Stimulated activated CD8-positive, alpha-beta memory T cell treated with anti-CD3 and anti-CD28 coated beads, Interleukin-7, amount 100 ng/mL, for 1 hour (primary cell): ENCODE measurements at places on chromosomes 2 and 18.

- no peak for DNase-seq
Measured at GRCh38 chr18:62258093-62258492, 67.0 kb upstream of the TNFRSF11A start.

GRCh38 chr2:214960677-214961076 is 151.2 kb upstream of the BARD1 start:
- no peak for DNase-seq

GRCh38 chr18:44730803-44731529 is 50.3 kb downstream of the SETBP1 start:
- DNase-seq, result no peak

GRCh38 chr18:68714366-68714711 is 569 bp downstream of the TMX3 start:
- DNase-seq, result no peak

- DNase-seq, result no peak
Measured at GRCh38 chr2:236600158-236600557, 30.5 kb downstream of the ACKR3 start.

DNA sequence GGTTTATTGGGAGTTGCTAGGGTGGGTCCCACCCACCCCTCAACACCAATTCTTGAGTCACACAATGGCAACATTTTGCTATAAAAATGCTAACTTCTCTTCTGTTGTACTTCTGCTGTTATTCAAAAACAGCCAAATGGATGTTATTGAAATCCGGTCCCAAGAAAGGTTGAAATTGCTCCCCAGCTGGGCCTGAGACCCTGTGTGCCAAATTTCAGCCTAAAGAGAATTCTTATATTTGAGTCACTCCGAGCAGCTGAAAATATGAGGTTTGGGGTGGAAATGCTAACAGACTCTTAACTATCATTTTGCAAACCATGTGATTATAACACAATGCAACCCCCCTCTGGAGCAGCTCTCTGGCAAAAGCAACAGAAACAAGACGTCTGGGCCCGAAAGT is 27.0 kb upstream of the ACVR1 start:
- DNase-seq, result no peak

DNA sequence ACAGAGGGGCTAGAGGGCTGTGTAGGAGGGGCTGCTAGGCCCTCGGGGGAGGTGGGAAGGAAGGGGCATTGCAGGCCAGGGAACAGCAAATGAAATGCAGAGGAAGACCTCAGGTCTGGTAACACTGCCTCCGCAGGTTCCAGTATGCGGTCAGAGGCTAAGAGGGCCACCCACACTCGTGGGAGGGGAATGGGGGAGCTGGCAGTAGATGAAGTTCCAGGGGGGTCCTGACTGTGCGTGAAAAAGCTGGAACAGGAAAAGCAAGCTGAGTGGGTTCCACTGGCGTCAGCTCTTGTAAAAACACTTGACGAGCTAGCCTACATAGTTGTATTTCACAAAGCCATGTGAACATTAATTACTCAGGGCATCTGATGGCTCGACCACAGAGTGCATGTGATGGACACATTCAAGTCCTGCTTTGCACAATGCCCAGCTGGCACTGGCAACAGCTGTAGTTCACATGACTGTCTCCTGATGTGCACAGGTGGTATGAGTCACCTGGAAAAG is 29.0 kb upstream of the PTPN4 start:
- DNase-seq, result no peak

DNA sequence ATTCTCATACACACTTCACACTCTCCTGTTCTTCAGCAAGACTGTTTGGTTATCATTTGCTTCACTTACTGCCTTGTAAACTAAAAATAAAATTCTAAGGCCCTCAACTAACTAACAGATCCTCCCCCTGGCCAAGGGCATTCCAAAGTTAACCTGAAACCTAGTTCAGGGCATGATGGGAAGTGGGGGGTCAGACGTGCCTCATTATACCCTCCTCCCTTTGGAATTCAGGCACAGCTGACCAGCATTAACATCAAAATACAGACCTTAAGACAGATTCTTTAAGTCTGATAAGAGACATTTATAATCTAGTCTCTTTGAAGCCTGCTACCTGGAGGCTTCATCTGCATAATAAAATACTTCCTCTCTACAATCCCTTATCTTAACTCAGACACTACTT is 221.0 kb downstream of the NOL4 start:
- no peak for DNase-seq

GRCh38 chr2:59744436-59744835 is 809.0 kb downstream of the BCL11A start:
- no peak for DNase-seq

- DNase-seq, result no peak
Measured at GRCh38 chr2:195642027-195642678, 14.9 kb upstream of the SLC39A10 start.

DNA sequence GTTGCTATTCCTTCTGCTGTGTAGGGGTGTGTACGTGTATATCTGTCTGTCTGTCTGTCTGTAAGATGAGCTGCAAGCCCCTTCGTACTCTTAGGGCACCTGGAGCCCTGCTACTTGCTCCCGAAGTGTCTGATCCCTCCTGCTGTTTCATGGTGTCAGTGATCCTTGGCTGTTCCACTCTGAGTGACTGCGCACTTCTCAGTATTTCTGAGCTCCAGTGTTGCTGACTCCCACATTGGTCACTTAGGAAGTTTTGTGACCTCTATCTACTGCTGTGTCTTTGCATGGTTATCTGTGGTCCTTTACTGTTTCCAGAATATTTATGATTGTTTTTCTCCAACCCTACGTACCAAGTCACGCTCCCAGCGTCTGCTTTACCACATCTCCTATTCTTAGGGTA is 16.2 kb downstream of the SEMA4F start:
- no peak for DNase-seq

DNA sequence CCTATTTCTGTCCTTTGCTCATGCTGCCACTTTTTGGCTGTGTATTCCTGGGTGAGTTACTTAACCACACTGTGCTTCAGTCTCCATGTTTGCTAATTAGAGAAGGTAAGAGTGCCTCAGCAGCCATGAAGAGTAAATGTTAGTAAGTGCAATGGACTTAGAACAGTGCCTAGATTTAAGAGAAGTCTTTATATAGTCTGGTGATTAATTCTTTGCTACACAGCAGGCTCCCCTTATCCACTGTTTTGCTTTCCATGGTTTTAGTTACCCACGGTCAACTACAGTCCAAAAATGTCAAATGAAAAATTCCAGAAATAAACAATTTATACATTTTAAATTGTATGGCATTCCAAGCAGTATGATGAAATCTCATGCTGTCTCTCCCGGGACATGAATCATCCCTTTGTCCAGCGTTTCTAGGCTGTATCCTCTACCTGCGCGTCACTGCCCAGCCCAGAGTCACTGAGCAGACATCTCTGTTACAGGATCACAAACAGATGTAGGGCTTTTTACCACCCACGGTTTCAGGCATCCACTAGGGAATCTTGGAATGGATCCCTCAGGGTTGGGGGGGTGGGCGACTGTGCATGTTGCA is 91.0 kb downstream of the CTIF start:
- no peak for DNase-seq

DNA sequence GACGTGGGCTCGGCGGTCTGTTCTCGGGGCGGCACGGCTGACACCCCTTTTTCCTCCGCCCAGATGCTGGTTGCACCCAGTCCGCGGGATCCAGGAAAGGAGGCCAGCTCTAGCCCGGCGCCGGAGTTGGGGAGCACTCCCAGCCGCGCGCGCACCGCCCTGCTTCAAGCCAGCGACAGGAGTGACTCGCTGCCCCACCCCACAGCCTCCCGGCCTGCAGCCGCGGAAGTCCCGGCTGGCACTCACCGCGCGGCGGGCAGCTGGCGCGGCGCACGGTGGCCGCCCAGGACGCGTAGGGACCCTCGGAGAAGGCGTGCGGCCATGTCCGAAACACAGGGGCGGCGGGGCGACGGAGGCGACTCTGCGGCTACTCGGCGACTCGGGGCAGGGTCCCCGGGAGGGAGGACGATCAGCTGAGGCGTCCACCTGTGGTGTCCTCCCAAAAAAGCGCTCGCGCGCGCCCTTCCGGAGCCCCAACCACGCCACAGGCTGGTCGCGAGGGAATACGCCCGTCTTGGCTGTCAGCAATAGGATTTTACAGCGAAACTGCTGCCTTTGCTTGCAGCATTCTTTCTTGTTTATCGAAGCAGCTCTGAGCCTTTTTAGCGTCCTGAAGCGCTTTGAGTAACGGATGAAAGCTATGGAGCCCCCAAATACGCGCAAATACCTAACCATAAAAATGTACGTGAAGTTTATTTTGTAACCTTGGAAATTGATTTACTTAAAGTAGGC is at the start of gene ACADL:
TSS of gene ACADL (minus strand) at position 507 of the 732 bp plus-strand sequence. CDS start at position 323, 184 bp downstream.
- no peak for DNase-seq

- no peak for DNase-seq
Measured at GRCh38 chr18:41466436-41467160, 488.4 kb upstream of the PIK3C3 start.

- DNase-seq, result no peak
Measured at GRCh38 chr2:98127229-98127989, 40.4 kb downstream of the VWA3B start.

DNA sequence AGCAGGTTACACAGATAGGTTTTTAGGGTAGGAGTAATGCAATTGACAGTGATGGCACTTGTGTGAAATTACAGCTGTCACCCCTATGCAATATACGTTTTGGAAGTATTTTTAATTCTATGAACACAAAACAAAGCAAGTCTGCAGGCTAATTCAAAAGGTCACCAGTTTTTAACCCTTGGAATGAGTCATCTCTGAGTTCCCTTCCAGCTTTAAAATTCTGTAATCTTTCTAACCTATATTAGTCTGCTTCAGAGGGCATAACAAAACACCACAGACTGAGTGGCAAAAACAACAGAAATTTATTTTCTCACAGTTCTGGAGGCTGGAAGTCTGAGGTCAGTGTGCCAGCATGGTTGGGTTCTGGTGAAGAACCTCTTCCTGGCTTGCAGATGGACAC is 596.9 kb upstream of the HNMT start:
- no peak for DNase-seq

DNA sequence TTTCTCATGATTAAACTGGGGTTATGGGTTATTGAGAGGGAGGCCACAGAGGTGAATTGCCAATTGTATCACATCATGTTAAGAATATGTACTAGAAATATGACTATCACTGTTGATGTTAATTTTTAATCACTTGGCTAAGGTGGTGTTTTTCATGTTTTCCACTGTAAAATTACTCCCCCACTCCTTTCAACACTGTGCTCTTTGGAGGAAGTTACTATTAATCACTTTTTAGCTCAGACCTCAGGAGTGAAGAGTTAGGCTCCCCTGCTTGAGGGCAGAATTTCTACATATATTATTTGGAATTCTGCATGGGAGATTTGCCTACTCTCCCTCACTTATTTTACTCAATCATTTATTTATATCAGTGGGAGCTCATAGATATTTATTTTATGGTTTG is 76.0 kb upstream of the OSR1 start:
- DNase-seq, result no peak

- DNase-seq, result no peak
Measured at GRCh38 chr2:238659231-238659630, 188.7 kb upstream of the TWIST2 start.

- DNase-seq, result no peak
Measured at GRCh38 chr18:49699303-49699702, 114.0 kb downstream of the ACAA2 start.

GRCh38 chr18:11336241-11336640 is 186.9 kb upstream of the PIEZO2 start:
- no peak for DNase-seq

DNA sequence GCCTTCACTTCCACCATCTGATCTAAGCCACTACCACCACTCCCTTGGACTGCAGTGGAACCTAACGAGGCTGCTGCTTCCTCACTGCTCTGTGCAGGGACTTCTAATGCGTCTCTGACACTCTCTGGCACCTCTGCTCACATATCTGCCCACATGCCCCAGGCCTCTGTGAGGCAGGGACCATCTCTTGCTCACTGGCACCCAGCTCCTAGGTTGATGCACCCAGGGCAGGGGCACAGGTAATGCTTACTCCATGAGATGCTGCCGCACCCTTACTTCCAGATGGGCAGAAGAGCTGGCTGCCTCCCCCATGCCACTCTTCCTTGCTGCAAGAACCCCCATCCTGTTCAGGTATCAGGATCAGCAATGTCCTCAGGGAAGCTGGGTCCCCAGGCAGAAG is 294.0 kb upstream of the HS6ST1 start:
- DNase-seq, result no peak

DNA sequence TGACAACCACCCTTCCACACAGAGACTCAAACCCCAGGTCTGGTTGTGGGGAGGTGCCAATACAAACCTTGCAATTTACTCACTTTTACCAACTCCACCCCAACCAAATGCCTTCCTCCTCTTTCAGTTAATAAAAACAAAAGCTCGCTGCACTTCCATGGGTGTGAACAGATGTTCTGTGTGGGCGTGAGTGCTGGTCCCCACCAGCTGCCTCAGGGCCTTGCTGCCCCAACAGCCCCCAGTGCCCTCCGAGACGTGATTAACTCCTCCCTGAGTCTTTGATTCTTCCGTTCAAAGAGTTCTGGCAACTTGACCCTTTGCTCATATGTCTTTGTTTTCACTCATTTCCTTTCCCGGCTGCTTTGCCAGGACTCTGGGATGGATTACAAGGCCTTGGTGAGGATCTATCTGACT is 258.9 kb upstream of the CXCR4 start:
- DNase-seq, result no peak

GRCh38 chr2:36060133-36060532 is 295.4 kb upstream of the CRIM1 start:
- DNase-seq, result no peak

DNA sequence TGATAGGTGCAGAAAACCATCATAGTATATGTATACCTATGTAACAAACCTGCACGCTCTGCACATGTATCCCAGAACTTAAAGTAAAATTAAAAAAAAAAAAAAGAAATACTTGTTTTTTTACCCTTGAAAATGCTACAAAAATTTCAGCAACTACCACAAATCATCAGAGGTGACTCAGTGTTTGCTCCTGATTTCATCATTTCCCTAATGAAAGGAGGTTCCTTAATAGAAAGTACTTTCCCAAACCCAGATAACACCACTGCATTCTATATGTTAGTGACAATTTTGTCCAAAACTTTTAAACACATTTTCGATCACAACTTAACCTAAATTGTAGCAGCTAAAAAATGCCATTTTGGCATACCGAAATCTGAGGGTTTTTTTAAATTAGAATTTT is 163.3 kb downstream of the SLC39A10 start:
- no peak for DNase-seq

- no peak for DNase-seq
Measured at GRCh38 chr18:51184091-51184457, 13.4 kb downstream of the MEX3C start.

DNA sequence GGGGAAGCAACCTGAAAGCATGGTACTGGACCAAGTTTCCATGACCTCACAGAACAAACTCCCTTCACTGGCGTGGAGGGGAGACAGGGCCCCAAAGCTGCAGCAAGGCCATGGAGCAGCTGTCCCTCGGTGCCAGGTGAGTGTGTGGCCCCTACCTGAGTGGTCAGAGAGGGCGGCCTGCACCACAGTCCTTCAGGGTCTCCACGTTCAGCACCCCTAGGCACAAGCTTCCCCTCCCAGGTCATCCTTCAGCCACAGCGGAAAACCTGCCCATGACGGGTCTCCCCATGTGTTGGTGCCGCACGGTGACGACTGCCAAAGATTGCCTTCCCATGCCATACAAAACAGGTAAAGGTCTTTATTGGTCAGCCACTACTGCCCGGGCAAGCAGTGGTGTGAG is 201.6 kb downstream of the MGAT5 start:
- DNase-seq, result no peak
